Right hindlimb (tissue), 1 donor: ENCODE measurements at places on chromosomes 4 and X.

- no peak for DNase-seq
These were observed 86.4 kb downstream of the ANKRD17 start for GRCh38 chr4:73172161-73172560.

DNA sequence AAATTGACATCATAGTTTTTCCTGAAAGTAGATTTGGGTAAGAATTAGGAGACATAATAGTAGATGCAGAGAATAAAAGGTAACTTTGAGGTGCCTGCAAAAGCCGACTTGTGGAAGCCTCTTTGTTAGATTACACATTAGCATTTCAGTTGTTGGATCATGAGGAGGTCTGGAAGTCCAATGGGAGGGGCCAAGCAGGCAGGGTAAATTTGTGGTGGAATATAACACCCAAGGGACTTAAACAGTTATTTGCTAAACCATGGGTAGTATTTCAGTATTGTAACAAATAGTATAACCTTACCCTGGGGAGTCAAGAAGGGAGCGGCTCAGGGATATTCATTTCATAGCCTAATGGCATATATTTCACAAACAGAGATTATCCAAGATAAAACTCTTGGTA, 810.7 kb upstream of the AMOT start:
- no peak for DNase-seq

- DNase-seq = no peak
These were observed 81.2 kb downstream of the KLF8 start for GRCh38 chrX:56313308-56313707.

GRCh38 chr4:128282516-128282915, 5.1 kb downstream of the PGRMC2 start:
- DNase-seq = no peak

- no peak for DNase-seq
These were observed 108.2 kb upstream of the BMPR1B start for GRCh38 chr4:94649381-94650133.

DNA sequence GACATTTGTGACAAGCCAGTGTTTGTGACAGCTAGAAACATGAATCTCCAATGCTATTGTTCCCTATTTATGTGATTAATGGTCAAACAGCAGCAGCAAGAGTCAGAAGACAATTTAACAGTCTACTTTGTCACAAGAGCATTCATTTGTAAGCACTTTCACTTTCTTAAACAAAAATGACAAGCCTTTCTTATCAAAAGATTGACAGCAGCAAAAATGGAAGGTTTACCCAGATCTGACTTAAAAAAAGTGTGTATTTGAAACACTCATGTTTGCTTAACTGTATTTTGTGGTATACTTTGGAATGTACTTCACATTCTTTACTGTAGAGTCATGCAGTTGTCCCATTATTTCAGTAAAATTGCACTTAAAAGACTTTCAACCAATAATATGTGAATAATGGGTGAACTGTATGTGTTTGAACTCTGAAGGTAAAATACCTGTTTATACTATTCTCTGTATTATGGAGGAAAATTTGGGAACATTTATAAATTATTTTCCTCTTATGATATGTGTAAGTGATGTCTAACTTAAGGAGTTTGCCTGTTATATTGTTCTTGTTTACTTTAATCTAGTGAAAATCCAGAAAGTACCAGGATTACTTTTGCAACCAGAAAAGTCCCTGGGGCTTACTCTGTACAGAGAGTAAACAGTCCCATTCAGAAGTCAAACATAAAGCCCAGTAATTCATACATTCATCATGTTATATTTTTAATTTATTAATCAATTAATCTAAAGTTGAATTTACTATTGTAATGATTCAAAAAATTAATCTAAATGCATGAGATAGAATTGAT, 314.9 kb upstream of the TRAM1L1 start:
- DNase-seq = no peak

- no peak for DNase-seq
These were observed 7.5 kb downstream of the SH3KBP1 start for GRCh38 chrX:19879735-19880378.
